ENCODE measurements at places on chromosomes 6 and 20. TPM values are rescaled to one million over a fixed set of nuclear protein-coding genes. Genes with fewer than 3 reads are reported as not detected.

GRCh38 chr6:170372380-170373325 lies 66.1 kb downstream of the FAM120B start:
- DNase-seq, result no peak

DNA sequence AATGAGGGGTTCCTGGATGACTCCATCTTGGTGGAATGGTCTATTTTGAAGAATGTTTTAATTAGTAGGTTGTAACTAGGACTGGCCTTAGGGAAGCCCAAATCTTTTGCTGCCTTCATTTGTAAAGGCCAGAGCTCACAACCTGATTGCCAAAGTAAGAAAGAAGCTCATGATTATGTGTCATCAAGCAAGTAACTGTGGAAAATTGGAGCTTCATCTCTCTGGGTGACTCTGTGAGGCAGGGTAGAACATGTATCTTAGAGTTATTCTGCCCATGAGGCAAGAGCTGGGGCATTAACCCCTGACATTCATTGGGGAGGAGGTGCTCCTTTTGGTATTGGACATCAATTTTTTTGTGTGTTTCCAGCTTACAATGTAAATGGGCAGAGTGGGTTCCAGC lies 273.9 kb upstream of the JAG1 start:
- no peak for DNase-seq

DNA sequence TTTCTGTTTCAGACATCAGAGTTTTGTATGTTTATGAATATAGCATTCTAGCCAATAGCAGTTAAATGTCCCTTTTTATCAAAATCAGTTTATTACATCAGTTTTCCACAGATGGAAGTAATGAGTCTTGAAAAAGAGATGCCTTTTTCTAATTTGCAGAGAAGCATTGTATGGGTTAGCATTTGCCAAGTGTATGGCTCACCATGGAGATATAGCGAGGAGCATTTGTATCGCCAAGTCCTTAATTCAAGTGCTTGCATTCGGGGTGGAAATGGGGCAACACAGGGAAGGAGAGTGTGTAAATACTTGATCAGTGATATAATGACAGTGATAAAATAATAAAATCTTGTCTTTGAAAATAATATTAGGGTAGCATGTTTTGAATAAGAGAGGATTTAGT lies 42.9 kb downstream of the TXLNB start:
- DNase-seq, result no peak

DNA sequence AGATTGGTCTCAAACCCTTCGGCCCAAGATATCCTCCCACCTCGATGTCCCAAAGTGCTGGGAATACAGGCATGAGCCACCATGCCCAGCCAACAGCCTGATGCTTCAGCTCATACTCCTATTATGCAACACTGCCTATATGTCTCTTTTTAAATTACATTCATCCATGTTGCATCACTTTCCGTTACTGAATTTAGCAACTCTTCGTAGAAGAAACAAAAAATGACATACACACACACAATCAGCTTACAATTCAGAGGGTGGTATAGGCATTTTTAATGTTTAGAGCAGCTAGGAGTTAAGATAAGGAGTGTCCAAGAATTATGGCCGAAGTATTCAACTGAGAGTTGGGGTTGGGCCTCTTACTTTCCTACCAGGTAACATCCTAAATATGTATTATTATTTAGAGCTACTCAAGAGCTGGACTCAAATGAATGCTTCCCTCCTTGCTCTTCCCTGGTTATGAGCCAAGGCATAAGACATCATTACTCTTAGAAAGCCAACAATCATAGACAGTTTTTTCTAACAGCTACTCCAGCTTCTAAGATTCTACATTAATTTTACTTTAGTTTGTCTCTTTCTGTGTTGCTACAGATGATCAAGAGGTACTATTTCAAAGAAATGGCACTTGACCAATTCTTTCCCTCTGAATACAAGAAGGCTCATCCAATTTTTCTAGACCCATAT lies 62.0 kb upstream of the BMP5 start:
- no peak for DNase-seq

DNA sequence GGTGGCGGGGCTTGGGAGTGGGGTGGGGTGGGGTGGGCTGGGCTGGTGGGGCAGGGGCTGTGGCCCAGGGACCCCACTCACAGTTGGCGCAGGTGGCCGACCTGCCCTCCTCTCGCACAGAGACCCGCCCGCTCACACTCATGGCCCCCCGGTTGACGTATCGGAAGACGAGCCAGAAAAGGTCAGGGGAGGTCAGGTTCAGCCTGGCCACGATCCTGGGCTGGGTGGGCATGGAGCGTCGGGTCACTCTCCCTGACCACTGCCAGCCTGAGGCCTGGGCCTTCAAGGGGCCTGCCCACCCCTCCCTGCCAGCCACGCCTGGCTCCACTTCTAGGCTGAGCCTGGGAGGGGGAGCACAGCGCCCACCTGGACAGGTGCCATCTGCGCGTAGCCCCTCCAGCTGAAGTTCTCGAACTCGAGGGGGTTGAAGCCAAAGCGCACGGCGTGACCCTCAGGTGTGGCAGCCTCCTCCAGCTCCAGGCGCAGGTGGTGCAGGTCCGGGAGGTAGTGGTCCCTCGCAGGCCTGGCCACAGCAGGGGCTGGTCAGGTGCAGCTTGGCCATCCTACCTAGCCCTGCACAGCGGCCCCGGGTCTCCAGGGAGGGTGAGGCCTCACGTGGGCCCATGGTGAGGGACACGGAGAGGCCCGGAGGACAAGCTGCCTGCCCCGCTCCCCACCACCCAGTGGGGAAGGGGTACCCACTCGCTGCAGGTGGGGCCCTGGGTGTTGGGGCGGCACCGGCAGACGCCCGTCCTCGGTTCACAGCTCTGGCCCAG lies 31.2 kb downstream of the ADRM1 start:
- no peak for DNase-seq

- DNase-seq, result no peak
Observed at GRCh38 chr6:3522561-3523260, 65.9 kb upstream of the SLC22A23 start.

DNA sequence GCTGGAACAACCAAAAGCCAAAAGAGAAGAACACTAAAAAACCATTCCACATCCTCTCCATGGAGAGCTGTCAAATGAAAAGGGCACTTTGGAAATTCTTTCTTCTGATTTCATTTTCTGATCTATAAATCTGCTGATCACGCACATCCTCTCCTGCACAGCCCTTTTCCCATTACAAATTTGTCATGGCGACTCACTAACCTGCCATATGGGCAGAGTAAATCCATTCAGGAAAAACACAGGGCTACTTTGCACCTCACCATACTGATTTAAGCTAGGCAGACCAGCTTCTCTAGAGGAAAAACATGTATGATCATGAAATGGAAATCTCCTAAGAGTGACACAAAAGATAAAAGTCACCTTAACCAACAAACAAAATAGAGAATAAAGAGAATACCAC lies 26.0 kb downstream of the TOMM6 start:
- DNase-seq, result no peak

- DNase-seq, result no peak
Observed at GRCh38 chr6:106077170-106077569, 9.0 kb upstream of the PRDM1 start.

DNA sequence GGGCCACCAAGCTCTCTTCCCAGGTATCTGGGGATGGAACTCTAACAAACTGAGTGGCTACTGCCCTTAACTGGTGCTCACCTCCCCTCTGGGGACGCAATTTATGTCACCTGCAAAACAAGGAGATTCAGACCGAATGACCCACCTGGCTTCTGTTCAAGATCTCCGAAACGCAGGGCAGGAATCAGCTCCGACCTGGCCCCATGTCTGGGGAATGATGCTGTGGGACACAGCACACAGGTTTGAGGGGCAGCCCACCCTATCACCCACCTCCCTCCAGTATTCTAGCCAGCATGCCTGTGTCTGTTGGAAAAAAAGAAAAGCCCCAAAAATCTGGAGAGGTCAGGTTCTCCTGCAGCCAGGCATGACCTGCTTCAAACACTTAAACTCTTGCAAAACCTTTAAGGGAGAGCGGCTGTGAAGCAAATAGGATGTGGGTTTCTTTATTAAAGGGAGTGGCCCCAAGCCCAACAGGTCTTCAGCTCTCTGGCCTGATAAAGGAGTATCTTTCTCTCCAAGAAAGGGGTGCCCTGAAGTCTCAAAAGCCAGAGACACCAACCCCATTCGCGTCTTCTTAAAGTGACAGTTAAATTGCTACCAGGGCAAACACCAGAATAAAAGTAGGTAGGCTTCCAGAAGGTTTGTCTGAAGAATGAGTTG lies 6.4 kb downstream of the PREX1 start:
- no peak for DNase-seq

The WASF1 gene
- total RNA-seq, result 11.4 TPM

The CFAP206 gene
- total RNA-seq, result 2.0 TPM

- no peak for DNase-seq
Observed at GRCh38 chr6:129207832-129208231, 324.9 kb downstream of the LAMA2 start.

GRCh38 chr6:53593001-53593488 lies 48.1 kb upstream of the GCLC start:
- DNase-seq, result no peak

- DNase-seq, result no peak
Observed at GRCh38 chr6:3228771-3229565, 1.5 kb upstream of the TUBB2B start.

- DNase-seq, result no peak
Observed at GRCh38 chr20:19543101-19543500, 215.0 kb upstream of the RIN2 start.

- DNase-seq, result no peak
Observed at GRCh38 chr6:154766288-154766687, 33.1 kb downstream of the SCAF8 start.

The DAAM2 gene
- 41.3 TPM for total RNA-seq

The ANKRD66 gene
- total RNA-seq, result not detected

The ZNF184 gene
- total RNA-seq, result 9.2 TPM

Measured in breast epithelium (tissue), 4 donors.